Right cardiac atrium (tissue), 5 donors: ENCODE measurements at places on chromosomes 3 and 15. TPM values are rescaled to one million over a fixed set of nuclear protein-coding genes. Genes with fewer than 3 reads are reported as not detected.

DNA sequence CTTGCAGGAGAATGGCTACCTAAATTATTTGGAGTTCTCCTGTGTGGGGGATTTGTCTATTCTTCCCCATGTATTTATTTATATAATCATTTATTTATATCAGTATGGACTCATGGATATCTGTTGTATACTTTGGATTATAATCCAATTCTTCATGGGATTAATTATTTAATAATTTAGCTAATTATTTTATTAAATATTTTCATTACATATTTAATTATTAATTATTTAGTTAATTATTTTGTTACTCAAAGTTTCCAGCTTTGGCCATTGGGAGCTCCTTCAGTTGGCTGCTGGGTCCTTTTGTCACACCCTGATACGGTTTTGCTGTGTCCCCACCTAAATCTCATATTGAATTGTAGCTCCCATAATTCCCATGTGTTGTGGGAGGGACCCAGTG lies 3.3 kb upstream of the PRR20G start:
- DNase-seq = no peak

DNA sequence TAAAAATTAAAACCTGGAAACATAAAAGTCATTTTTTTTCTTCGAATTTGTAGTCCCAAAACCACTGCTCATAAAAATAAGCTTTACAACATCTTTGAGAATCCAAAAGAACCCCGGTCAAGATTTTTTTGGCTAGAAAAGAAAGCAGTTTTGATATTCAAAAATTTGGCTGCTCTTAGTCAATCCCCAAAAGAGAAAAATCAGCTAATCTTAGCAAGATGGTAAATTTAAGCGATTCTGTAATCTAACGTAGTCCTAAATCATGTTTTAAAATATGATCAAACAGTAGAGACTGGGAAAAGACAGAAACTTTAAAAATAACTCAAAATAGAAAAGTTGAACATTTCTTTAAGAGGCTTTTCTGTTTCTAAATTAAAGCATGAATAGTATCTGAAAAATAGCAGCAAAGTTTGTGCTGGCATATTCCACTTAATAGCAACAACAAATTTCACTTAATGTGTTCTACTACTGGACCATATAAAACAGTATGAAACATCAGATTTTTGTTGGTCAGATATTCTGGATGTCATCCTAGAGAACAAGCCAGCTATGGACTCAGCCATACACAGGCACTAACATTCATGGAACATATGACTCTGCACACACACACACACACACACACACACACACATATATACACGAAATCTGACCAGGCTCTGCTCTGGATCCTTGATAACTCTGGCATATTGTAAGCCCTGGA lies 19.1 kb upstream of the NR2F2 start:
- no peak for DNase-seq

DNA sequence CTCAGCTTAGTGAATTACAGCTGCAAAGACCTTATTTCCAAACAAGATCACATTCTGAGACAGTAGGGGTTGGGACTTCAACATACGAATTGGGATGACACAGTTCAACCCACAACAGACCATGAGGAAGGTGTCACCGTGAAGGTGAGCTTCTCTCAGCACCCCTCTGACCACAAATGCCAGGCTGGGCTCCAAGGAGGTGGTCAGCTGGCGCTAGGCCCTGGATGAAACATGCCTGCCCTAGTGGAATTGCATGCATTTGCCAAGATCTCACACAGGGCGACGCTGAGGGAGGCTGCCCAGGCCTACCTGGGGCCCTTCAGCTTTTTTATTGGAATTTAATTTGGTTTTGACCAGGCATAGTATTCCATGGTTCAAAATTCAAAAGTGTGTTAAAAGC lies 1.8 kb downstream of the CFAP100 start:
- no peak for DNase-seq

- no peak for DNase-seq
Observed at GRCh38 chr3:182007441-182007840, 295.7 kb downstream of the SOX2 start.

DNA sequence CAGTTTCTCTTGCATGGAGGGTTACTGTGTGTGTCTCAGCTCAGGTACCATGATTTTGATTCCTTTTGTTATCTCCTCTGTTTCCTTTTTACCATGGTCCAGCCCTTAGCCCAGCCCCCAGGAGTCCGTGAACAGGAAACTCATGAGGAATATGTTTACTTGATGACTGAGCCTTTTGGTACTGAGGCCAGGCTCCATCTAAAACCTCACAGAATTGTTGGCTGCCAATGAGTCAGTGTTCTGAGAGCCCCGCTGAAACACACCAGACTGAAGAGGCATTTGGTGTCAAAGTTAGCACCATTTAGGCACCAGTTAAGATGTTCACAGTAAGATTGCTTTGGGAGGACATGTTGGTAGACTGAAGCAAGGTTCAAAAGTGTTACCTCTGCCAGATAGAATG lies 80.9 kb downstream of the DGKG start:
- no peak for DNase-seq

GRCh38 chr3:100073714-100074307 lies 40.5 kb downstream of the FILIP1L start:
- DNase-seq = peak; percentile 65

- DNase-seq = no peak
Observed at GRCh38 chr3:70640481-70640880, 328.0 kb upstream of the MDFIC2 start.

GRCh38 chr3:96319166-96319565 lies 495.2 kb upstream of the EPHA6 start:
- no peak for DNase-seq

DNA sequence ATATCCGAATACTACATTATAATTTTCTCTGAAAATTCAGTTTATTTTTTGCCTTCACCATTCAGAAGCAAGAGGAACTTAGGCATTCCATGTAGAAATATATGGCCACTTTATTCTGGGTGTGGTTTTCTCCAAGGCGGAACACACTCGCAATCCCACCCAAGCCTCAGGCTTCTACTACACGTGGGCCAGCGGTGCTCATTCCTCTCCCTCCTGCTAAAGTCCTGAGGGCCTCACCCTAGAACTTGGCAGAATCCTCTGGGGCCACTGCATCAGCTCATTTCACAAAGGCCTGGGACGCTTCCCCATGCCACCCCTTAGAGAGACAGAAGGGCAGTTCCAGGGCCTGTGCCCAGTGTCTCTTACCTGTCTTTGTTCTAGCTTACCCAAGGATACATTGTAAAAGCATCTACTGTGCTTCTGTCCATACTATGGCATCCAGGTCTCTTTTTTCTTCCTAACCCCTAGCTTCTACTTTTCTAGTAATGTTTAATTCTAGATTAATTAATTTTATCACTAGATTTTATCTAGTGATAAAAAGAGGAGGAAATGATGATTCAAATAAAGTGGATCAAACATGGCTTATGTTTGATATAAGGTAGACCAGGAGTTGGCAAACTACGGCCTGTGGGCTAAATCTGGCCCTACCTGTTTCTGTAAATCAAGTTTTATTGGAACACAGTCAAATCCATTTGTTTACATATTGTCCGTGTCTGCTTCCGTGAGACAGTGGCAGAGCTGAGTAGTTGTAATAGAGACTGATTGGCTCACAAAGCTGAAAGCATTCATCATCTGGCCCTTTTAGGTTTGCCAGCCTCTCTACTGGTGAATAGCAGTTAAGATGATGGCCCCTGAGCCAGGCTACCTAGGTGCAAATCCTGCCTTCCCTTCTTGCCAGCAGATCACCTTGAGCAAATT lies 29.8 kb downstream of the LARS2 start:
- no peak for DNase-seq

DNA sequence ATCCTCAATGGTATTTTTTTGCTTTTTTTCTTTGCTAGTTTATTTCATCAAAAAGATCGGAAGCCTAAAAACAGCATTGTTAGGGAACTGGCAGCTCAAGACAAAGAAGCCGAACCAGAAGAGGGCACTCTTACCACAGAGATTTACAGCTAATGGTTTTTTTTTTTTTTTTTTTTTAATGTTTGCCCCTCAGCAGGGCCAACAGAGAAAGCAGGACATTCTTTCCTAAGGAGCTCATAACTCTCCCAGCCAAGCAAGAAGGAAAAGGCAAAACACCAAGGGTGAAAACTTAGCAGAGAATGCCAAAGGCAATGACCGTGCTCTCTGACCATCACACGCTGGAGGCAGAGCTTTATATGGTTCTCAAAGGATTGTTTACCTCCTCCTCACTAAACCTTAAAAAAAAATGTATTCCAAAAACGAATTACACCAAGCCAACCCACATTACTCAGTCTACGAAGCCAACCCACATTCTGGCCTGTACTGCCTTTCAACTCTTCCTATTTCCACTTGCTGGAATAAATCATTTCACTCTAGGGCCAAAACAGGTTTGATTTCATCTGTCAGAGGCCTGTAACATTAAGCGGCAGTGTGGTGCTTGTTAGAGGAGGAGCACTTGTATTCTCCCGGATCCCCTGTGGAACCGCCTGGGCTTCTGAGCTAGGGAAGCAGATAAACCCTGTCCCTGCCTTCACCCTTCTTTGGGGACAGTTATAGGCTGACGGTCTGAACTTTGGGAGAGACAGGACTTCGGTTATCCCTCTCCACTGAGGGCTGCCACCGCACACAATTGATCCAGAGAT lies 35.6 kb upstream of the GYG1 start:
- no peak for DNase-seq

DNA sequence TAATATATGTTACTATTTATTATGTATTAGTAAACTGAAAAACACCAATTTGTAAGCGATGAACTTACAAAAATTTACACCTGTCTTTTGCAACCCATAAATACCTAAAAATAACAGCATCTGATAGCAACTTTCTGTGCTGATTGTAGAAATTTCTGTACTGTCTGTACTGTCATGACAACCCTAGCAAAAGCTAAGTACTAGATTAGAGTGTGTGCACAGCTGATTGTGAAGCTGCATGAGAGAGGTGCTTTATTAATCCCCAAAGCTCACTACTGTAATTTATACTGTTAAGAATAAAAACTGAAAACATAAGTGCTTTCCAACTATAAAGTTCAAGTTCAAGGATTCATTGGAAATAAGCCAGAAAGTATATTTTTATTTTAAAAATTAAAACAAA lies 815 bp downstream of the BCL2A1 start:
- DNase-seq = no peak

DNA sequence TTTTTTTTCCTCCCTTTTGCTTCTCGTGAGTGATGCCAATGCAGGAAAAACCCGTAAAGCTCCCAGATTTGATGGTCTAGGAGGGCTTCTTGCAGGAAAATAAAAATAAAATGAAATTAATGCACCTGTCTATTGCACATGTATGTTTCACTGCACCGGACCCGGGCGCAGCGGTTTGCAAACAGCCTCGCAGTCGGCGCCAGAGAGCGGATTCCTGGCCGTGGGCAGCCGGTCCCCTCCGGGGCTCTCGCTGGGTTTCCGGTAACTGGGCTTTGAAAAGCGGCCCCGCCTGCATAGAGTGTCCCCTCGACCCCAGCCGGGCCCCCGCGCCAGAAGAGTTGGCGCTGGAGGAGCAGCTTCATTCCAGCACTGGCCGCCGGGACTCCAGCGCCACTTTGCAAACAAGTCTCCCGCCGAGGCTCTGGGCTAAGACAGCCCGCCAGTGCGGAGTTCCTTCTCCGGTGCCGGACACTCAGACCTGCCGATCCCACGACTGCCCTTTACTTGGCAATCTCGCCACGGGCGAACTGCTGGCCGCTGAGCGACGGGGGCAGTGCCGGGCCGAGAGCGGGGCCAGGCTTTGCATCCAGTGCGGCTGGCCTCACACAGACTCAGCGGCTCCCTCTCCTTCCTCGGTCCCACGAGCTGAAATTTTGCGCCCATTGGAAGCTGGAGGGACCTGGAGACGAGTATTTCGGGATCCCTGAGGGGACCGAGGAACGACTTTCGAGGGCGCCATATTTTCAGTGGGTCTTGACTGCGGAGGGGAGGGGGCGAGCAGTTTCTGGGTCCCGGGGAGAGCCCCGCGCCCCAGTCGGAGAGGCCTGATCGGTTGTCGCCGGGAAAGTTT lies 225.9 kb upstream of the C2CD4B start:
- peak; percentile 80 for DNase-seq

- DNase-seq = no peak
Observed at GRCh38 chr3:128970740-128971047, 23.2 kb downstream of the CFAP92 start.

IQGAP1 gene
- total RNA-seq = 57.9 TPM

CHRNB4 gene
- total RNA-seq = not detected
